T-helper 1 cell (primary cell): ENCODE measurements at places on chromosomes 6 and 20.

GRCh38 chr6:121523628-121524027, 88.2 kb downstream of the GJA1 start:
- DNase-seq: no peak

- no peak for DNase-seq
Measured at GRCh38 chr20:25191689-25192088, 3.8 kb upstream of the ENTPD6 start.

DNA sequence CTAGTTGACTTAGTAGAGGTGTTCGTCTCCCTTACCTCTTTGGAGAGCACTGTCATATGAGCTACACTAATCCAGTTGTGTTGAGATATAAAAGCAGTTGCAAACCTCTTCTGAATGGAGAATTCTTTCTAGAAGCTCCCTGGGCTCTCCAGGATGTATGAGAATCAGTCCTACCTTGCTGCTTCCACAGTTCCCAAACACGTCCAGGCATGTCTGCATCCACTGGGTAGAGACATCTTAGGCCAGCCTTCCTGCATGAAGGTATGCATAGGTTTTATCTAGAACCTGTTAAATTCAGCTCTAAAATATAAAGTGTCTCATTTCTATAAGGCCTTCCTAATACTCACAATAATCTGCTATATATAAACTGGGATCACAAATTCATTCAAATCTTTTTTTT, 297.7 kb downstream of the CDC5L start:
- no peak for DNase-seq

- DNase-seq: no peak
Measured at GRCh38 chr20:14612391-14612790, 275.0 kb upstream of the FLRT3 start.

GRCh38 chr20:54623991-54624569, 148.7 kb downstream of the DOK5 start:
- DNase-seq: no peak

DNA sequence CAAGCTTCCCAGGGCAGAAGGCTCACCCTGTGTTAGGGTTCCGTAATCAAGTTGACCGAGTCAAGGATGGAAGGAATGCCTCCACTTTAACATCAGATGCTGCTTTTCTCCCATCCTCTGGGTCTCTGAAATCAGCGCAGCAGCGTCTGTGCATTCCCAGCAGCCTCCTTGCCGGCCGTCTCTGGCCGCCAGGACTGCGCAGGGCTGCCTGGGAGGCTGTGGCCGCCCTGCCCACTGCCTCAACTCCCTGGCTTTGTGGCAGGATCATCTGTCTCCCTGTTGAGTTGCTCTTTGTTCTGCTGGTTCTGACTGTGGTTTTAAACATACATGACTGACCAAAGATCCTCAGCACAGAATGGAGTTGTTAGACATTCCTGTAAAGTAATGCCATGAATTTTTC, 56.5 kb downstream of the DLL1 start:
- no peak for DNase-seq

DNA sequence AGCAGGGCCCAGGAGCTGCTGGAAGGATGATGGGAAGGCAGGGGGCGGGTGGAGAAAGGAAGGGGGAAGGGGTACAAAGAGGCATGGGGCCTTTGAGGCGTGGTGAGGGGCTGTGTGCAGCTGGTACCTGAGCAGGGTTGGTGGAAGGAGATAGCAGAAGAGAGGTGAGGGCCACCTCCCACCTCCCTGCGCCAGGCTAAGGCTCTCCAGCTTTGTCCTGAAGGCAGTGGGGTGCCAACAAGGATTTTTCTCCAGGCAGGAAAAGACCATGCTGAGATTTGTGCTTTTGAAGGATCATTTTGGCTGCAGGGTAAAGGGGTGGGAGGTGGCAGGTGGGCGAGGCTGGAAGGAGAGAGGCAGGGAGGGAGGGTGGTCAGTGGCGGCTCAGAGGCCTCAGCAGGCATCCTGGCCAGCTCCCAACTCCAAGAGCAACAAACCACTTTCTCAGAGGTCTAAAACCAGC, 40.8 kb downstream of the NOL4L start:
- DNase-seq: no peak

DNA sequence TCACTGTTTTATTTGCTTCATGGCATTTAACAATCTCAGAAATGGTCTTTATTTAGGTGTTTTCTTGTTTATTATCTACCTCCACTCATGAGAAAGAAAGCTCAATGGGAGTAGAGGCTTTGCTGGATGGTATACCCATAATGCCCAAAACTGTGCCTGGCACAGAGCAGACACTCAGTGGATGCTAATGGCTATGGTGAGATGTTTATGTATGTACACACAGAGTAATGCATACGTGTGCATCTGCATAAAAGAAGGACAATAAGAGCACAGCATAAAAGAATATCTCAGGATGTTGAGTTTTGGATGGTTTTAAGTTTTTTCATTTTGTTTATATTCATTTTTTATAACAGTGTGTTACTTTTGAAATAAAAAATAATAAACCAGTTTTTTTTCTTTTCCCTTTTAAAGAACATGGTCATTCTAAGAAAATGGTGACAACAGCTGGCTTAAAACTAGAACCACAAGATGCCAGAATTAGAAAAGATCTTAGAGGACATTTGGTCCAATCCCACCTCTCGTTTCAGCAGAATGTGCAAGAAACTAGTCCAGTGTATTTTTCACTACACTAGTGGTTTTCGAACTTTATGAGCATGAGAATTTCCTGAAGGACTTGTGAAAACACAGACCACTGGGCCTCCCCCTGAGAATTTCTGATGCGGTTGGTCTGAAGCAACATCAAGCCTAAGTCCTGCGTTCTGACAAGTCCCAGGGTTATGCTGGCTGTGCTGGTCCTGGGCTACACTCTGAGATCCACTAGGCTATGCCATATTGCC, 131.9 kb downstream of the FYN start:
- no peak for DNase-seq

- no peak for DNase-seq
Measured at GRCh38 chr6:52568320-52568719, 8.5 kb downstream of the TRAM2 start.

DNA sequence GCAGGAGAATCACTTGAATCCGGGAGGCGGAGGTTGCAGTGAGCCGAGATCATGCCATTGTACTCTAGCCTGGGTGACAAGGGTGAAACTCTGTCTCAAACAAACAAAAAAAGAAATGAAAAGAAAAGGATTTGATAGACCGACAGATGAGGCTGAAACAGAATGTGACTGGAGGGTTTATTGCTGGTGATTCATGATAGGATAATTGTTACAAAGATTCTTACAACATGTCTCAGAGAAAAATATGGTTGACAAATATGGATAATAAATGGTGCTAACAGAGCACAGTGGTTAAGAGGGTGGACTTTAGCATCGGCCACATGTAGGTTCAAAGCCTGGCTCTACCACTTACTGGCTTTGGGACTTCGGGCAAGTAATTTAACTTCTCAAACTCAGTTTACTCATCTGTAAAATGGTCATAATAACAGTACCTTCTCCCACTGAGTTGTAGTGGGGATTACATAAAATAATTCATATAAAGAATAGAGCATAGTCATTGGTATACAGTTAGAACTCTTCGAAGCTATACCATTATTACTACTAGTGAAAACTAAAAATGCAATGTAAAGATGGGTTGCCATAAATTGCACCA, 131.9 kb downstream of the MAP3K7 start:
- no peak for DNase-seq

DNA sequence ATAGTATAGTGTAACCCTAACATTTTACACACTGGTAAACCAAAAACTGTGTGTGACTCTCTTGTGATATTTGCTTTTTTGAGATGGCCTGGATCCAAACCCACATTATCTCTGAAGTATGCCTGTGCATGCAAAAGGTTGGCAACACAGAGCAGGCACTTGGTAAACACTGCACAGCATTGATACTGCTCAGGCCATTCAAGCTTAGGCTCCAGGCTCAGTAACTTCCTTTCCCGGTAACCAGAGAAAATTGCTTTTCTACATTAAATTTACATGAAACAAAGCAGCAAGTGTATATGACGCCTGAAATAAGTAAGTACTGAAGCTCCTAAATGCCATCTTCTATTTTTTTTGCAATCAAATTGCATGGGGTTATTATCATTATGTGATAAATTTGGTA, 205.7 kb downstream of the EPM2A start:
- no peak for DNase-seq

DNA sequence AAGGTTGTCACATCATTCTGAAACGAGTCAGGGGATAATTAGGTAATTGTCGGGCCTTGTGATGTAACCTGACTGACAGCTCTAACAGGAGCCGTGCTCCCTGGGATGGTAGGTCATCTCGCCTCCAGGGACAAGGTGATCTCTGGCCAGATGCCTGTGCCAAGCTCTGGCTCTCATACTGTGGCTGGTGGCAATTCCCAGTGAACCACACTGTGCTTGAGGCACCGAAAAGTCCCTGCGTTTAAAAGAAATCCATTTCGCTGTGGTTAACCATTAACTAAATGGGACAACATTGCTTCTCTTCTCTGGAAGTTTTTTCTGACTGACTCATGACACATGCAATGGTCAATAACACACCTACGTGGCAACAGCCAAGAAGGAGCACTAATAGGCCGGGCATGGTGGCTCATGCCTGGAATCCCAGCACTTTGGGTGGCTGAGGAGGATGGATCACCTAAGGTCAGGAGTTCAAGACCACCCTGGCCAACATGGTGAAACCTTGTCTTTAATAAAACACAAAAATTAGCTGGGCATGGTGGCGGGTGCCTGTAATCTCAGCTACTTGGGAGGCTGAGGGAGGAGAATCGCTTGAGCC, 669.2 kb downstream of the PRKN start:
- no peak for DNase-seq

GRCh38 chr6:128963561-128963960, 80.6 kb downstream of the LAMA2 start:
- no peak for DNase-seq

GRCh38 chr6:51972659-51973058, 114.8 kb downstream of the PKHD1 start:
- DNase-seq: no peak

- DNase-seq: no peak
Measured at GRCh38 chr6:34606477-34607265, 50.5 kb upstream of the SPDEF start.
